ENCODE measurements at places on chromosomes 1 and 21.

- no peak for DNase-seq
These were observed 57.2 kb downstream of the TOR1AIP2 start for GRCh38 chr1:179820226-179820970.

DNA sequence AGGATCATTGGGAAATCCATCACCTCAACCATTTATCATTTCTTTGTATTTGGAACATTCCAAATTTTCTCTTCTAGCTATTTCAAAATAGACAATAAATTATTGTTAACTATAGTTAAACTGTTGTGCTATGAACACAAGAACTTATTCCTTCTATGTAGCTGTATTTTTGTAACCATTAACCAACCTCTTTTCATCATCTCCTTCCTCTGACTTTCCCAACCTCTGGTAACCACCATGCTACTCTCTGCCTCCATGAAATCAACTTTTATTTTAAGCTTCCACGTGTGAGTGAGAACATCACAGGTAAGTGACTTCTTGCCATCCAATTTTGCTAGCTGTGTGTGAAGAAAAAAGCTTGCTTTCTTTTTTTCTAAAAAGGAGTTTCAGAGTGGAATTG is 418 bp downstream of the IFI44L start:
- DNase-seq, result no peak

GRCh38 chr1:58505286-58505685 is 41.2 kb downstream of the OMA1 start:
- DNase-seq, result no peak

DNA sequence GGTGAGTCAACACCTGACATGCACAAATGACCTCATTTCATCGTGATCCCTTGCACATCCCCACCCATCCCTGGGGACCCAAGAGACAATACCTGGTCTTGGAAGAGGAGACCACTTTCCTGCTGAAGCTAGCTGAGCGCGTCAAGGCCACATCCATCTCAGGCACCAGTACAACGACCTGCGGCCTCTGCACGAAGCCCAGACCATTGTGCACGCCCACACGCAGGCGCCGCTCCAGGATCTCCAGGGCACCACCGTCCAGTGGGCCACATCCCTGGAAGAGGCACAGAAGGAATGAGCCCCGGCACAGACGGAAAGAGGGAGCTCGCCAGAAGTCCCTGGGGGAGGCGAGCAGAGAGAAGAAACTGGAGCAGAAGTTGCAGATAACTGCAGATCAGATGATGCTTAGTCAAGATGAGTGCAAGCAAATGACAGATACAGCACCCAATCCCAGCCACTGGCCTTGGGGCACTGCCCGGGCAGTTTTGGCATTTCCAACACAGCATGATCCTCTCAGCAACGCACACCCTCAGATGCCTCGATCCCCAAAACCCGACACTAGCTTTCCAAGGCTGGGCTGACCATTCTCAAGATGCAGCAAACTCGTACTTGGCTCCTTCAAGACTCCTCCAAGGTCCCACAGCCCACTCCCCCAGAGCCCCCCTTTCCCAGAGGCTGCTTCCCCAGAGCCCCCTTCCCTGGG is 44.1 kb downstream of the NPHP4 start:
- DNase-seq, result no peak

- no peak for DNase-seq
These were observed 40.7 kb upstream of the BCAR3 start for GRCh38 chr1:93722081-93723031.

All from occipital lobe (tissue), 3 donors.